ENCODE measurements at places on chromosomes 16 and 17. TPM values are rescaled to one million over a fixed set of nuclear protein-coding genes. Genes with fewer than 3 reads are reported as not detected.

Gene AOC2
- 0.92 TPM for total RNA-seq

Gene HS3ST4
- not detected for total RNA-seq

Gene MGAT5B
- 0.14 TPM for total RNA-seq

Gene CORO7
- 12.4 TPM for total RNA-seq

Gene KREMEN2
- total RNA-seq, result 23.4 TPM

Gene MARCHF10
- total RNA-seq, result not detected

Gene SERPINF2
- total RNA-seq, result 1.6 TPM

Gene PYDC1
- not detected for total RNA-seq

Gene ATP2C2
- total RNA-seq, result 20.0 TPM

Gene LRRC46
- 0.21 TPM for total RNA-seq

Gene CA5A
- total RNA-seq, result not detected

Gene HOXB7
- total RNA-seq, result not detected

Gene KRT14
- total RNA-seq, result 5,968 TPM

Gene MARVELD3
- total RNA-seq, result 18.1 TPM

Gene CDH5
- total RNA-seq, result not detected

Gene TMUB2
- total RNA-seq, result 28.1 TPM

Gene MVD
- 203 TPM for total RNA-seq

Gene TBC1D26
- not detected for total RNA-seq

Gene GRAP
- 0.05 TPM for total RNA-seq

Gene TMED6
- total RNA-seq, result not detected

Gene RAMP2
- 0.49 TPM for total RNA-seq

Gene C1QTNF8
- not detected for total RNA-seq

Gene FBXL16
- total RNA-seq, result 1.8 TPM

Gene TP53TG3
- total RNA-seq, result not detected

Gene TEX19
- total RNA-seq, result not detected

Gene DOC2A
- total RNA-seq, result 0.71 TPM

Gene ZSCAN10
- total RNA-seq, result not detected

Gene ITGAX
- total RNA-seq, result not detected
